ENCODE measurements at places on chromosomes 6 and 20.

GRCh38 chr20:25668446-25668845, 28.2 kb downstream of the ZNF337 start:
- DNase-seq, result no peak

- no peak for DNase-seq
Measured at GRCh38 chr6:130815200-130816071, 11.8 kb upstream of the SMLR1 start.

- no peak for DNase-seq
Measured at GRCh38 chr20:5376228-5376627, 59.5 kb upstream of the PROKR2 start.

DNA sequence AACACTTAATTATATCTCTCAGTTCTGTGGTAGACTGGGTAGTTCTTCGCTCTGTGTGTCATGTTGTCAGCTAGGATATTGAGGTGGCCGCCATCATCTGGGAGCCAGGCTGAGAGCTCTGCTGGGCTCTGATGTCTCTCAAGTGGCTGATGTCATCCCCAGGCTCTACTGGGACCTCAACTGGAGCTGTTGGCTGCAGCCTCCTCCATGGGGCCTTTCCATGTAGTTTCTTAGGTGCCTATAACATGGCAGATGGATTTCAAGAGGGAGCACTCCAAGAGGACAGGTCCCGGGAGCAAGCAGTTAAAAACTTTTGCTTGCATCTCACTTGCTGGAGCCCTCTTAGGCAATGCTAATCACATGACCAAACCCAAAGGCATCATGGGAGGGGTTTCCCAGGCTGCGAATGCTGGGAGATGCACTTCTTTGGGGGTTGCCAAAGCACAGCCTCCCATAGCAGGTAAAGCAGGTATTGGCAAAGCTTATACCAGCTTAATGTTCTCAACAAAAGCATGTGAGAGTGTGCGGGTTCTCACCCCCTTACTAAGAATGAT, 129.8 kb downstream of the TMEM242 start:
- no peak for DNase-seq

DNA sequence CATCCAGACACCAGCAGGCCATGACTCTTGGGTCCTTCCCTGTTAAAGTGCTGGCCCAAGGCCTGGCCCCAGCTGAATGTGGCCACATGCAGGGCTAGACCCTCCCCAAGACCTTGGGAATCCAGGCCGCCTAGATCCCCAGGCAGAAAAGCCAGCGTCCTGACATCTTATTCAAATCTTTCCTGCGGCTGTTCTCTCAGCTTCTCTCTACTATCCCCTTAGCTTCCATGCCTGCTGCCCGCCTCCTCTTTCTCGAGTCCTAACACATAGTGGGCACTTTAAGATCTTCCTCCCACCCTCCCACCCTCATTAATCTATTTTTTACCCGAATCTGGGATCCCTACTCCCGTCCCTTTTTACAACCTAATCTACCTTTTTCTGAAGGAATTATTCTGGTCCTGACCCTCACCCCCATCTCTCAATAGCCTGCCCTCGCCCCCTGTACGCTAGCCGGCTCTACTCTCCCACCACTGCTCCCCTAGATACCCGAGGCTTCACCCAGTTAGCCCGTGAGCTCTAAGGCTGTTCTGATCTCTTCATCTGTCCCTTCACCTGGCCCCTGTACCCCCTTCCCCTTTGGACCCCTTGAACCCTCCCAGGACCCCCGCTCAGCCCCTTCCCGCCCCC, at the start of gene CCHCR1:
TSS of gene CCHCR1 (minus strand) at position 290 of the 627 bp plus-strand sequence. CDS start at position 88, 202 bp downstream.
- no peak for DNase-seq

DNA sequence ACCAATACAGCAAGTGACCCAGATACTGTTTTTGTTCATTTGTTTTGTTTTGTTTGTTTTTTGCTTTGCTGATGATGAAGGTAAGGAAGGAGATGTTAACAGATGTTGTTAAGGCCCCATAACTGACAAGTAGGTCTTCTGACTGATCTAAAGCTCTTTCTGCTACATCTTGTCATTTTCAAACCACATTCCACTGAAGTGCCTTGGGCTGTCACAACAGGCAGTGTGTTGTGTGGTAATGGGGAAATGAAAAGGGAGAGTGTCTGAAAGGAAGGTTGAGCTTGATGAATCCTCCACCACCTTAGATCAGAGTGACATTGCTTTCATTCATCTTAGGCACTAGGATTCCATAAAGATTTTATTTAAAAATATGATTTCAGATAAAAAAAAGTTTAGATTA, 479.4 kb upstream of the SYNCRIP start:
- DNase-seq, result no peak

DNA sequence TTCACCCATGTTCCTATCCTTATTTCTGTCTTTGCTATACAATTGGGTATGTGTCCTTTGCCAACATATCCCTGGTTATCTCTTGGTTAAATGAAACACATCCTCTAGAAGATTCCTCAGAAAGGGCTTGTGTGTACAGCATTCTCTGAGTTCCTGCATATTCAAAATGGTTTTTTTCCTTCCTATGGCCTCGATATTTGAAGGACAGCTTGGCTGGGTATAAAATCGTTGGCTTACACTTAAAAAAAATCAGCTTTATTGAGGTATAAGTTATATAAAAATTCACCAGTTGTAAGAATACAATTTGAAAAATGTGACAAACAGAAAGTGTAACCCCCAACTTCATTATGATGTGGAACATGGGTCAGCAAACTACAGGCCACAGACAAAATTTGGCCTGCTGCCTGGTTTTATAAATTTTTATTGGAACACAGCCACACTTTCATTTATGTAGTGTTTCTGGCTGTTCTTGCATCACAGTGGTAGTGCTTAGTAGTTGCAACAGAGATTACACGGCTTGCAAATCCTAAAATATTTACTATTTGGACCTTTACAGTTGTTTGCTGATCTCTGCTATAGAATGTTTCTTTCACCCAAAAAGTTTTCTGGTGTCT, 16.7 kb downstream of the PCMT1 start:
- DNase-seq, result no peak

GRCh38 chr6:116695401-116695800, 14.4 kb downstream of the KPNA5 start:
- no peak for DNase-seq

DNA sequence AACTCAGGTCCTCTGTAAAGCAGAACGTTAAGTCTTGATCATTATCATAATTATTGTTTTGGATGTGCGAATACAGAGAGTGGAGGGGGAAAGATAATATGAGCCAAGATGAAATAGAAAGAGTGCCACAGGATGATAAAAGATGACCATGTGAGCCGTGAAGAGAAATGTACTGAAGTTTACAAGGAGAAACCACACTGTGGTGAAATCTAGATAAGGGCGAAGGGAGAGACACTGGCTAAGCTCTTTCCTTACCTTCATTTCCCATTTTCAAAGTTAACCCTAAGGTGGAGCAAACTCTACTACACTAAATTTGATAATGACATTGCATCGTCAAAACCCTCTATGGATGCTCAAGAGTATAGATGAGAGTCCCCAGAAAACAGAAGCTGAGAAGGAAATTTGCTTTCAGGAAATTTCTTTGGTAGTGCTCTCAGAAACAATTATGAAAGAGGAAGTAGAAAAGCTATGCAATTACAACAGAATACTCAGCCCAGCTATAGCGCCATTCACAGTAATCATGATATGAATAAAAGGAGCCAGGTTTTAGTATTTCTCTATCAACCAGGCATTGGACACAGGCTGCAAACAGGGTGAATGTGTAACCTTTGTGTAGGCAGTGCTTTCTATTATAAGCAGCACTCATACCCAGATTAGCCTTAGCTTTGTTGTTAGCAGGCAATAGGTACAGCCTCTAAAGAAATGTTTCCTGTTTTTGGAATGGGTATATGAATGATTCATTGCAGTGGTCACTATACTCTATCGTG, 1080.7 kb downstream of the GRIK2 start:
- no peak for DNase-seq

GRCh38 chr6:166707045-166707444, 80.0 kb upstream of the RPS6KA2 start:
- peak; percentile 94 for DNase-seq

DNA sequence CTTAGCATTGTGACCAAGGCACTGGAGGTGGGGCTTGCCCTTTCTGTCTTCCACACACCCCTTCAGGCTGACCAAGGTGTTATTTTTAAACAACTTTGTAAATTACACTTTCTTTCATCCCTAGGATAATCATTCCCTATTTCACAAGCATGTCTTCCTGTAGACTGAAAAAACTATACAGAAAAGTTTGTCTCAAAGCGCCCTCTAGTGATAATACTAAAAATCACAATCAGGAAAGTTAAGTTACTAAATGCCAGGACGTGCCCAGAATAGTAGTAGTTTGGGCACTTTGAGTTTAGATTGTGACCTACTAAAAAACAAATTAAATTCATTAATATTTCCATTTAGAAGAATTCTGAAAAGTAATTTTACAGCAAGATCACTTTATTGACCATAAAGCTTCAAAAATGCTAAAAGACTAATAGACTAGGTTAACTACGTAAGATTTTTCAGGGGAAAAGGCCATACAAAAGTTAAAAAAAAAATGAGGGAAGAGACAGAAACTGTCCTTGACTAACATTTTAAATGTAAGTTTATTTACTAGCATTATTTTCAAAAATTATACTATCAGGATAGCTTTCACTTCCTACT, 123.3 kb upstream of the DUSP22 start:
- DNase-seq, result no peak

All from posterior cingulate gyrus (tissue), 11 donors.